Activated CD4-positive, alpha-beta T cell treated with anti-CD3 and anti-CD28 coated beads, Interleukin-2, amount 50 U/mL, for 1 hour (primary cell): ENCODE measurements at places on chromosomes 16 and 17.

DNA sequence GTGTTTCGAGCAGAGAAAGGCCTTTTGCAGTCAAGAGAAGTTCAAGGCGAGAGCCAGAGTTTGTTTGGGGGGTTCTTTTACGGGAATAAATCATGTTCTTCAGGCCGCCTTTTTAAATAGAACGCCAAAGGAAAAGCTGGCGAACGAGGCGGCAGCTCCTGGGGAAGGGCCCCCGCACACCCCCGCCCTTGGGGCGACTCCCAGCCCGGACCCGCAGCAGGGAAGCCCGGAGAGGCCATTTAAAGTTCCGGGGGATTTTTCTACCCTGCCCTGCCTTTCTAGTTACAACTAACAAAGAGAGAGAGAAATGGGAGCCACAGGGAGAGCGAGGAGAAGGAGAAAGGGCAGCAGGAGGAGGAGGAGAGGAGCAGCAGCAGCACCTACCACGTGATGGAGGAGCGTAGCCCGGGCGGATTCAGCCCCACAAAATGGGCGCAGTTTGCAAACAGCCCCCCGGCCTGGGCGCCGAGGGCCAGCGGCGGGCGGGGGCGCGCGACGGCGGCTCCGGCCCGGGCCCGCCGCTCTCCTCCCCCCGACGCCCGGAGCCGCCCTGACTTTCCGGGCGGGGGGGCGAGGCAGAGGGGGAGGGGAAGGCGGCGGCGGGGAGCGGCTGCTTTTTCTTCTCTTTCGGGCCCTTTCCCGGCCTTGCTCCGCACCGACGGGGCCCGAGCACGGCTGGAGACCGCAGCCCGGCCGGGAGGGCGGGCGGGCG, 634 bp downstream of the KANSL1 start:
- DNase-seq: peak; percentile 57

DNA sequence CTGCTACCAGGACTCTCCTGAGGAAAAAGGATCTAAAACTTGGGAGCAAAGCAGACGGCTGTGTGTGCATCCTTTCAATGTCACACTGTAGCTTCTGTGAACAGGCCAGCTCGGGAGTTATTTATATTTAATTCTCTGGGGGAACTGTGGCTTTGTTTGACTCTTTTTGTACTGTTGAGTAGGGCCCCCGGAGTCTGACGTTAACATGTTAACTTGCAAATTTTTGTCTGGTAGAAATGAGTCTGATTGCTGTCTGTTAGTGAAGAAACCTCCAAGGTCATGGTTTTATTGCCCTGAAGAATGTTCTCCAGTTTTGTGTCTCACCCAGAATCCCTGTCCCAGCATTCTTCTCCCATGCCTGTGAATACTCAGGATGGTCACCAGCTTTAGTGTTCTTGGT, 14.2 kb upstream of the KCNG4 start:
- DNase-seq: no peak

- no peak for DNase-seq
Observed at GRCh38 chr16:82055117-82055516, 20.1 kb downstream of the HSD17B2 start.

DNA sequence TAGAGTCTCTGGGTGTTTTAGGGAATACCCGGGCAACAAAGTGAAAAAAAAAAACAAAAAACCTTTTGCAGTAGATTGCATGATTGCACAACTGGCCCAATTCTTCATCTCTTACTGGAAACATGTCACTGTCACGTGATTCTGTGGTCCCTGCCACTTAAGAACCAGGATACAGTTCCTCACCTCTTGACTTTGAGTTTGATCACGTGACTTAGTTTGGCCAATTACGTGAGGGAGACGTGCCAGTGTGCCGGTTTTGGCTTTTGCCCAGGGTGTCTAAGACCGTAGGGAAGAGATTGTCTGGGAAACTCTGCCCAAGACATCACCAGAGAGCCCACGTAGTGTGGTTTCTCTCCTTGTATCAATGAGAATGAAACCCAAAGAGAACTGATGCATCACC, 88.7 kb downstream of the GRIN2A start:
- DNase-seq: no peak

GRCh38 chr16:88599825-88600538, 29.8 kb downstream of the ZC3H18 start:
- DNase-seq: no peak

DNA sequence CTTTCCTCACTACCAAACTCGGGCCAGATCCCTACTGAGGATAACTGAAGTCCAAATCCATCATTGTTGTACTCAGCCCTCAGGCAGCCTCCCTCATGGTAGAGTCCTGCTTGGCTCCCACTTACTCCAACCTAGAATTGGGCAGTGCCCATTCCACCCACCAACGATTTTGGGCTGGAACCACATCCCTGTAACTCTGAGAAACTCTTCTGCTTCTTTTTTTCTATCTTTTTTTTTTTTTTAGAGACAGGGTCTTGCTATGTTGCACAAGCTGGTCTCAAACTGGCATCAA, 1.2 kb downstream of the PRR14 start:
- DNase-seq: no peak
